ENCODE measurements at places on chromosomes 4 and X. TPM values are rescaled to one million over a fixed set of nuclear protein-coding genes. Genes with fewer than 3 reads are reported as not detected.

Gene CSAG3
- not detected for total RNA-seq

Gene ADGRG2
- total RNA-seq = not detected

Gene SLC9B1
- 0.29 TPM for total RNA-seq

Gene SORCS2
- total RNA-seq = not detected

Gene NDNF
- not detected for total RNA-seq

Gene GPR34
- total RNA-seq = not detected

Gene SSX2B
- total RNA-seq = not detected

Gene VCX3B
- total RNA-seq = not detected

Gene S100G
- not detected for total RNA-seq

Gene GPR82
- total RNA-seq = not detected

Gene L1CAM
- 19.0 TPM for total RNA-seq

Data from myometrial cell (primary cell).